ENCODE measurements at places on chromosomes 16 and 17. TPM values are rescaled to one million over a fixed set of nuclear protein-coding genes. Genes with fewer than 3 reads are reported as not detected.

Gene CDRT15
- not detected for total RNA-seq

- no peaks in the 10 kb centered on the region for H3K27me3 ChIP-seq
- H3K27ac ChIP-seq = no peak overlapping the region
- no peak overlapping the region for H3K4me3 ChIP-seq
- H3K36me3 ChIP-seq = no peaks in the 10 kb centered on the region
Observed at GRCh38 chr16:89020068-89020924, 43.3 kb upstream of the CBFA2T3 start.

DNA sequence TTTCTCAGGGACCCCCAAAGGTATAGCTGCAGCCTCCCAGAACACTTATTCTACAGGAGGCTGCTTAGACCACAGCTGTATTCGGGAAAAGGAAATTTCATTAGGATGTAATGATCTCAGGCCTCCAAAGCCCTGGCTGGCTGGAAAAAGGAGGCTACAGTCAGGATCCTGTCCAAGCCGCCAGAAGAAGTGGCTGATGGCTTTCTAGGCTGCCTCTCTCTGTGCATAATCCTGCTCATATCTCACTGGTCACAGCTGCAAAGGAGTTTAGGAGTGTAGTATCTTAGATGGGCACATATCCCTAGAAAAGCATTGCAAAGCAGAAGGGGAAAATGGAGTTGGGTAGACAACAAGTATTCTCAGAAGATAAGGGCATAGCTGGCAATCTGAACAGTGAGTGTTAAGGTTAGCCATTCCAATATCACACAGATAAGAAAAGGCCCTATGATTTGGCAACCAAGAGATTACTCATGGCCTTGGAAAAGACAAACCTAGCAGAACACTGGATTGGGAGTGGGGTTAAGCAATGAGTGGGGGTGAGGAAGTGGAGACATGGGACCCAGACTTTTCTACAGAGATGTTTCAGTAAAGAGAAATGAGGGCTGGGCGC lies 26.0 kb upstream of the PRKCA start:
- no peaks in the 10 kb centered on the region for H3K27me3 ChIP-seq
- no peak for DNase-seq
- no peak overlapping the region for H3K27ac ChIP-seq
- H3K4me3 ChIP-seq = no peak overlapping the region
- H3K4me1 ChIP-seq = no peaks in the 10 kb centered on the region

- H3K27me3 ChIP-seq = no peaks in the 10 kb centered on the region
- H3K27ac ChIP-seq = no peak overlapping the region
- no peak for DNase-seq
Observed at GRCh38 chr16:53752560-53752959, 48.6 kb downstream of the FTO start.

DNA sequence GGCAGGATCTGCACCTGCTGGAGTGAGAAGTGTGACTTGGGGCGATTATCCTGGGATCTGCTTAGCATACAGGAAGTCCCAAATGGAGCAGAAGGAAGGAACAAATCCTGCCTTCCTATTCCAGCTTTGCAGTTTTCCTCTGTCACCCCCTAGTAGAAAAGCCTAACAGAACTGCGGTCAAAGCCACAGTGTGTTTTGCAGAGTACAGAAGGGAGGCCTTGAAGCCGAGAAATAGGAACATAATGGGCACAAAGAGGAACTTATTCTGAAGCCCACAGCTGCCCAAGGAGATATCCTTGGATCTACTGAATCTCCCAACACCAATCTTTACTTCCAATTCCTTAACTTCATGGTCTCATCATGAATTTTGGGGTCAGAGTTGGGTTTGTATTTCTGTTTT lies 8.5 kb downstream of the KRTAP1-5 start:
- no peaks in the 10 kb centered on the region for H3K4me1 ChIP-seq
- H3K27ac ChIP-seq = no peak overlapping the region
- DNase-seq = no peak
- H3K36me3 ChIP-seq = no peaks in the 10 kb centered on the region

Gene DPEP2
- total RNA-seq = 119 TPM

GRCh38 chr16:57510016-57510871 lies 24.0 kb upstream of the DOK4 start:
- DNase-seq = no peak
- H3K4me1 ChIP-seq = no peaks in the 10 kb centered on the region
- no peaks in the 10 kb centered on the region for H3K36me3 ChIP-seq
- no peak overlapping the region for H3K4me3 ChIP-seq

Gene ACE
- 56.7 TPM for total RNA-seq

Gene KRT39
- total RNA-seq = not detected

Gene CLEC19A
- not detected for total RNA-seq

DNA sequence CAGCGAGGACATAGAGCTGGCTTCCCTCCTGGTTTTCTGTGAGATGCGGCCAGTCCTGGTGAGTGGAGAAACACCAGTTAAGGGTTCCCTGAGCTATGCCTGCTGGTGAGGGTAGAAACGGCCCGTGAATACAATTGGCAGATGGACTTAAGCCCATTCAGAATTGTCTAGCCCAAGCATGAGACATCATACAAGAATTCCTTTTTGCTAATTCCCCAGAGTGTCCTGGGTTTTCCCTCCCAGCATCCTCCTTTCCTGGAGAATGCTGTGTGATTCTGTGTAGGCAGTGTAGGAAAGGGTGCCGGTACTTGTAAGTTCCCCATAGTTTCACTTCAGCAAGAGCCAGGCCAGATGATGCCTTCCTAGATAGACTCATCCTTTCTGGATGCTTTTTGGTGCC lies 65.1 kb downstream of the SDR42E1 start:
- no peaks in the 10 kb centered on the region for H3K27me3 ChIP-seq
- no peaks in the 10 kb centered on the region for H3K4me1 ChIP-seq

Measured in CD4-positive, alpha-beta memory T cell (primary cell).